ENCODE measurements at places on chromosomes 7 and 10. TPM values are rescaled to one million over a fixed set of nuclear protein-coding genes. Genes with fewer than 3 reads are reported as not detected.

- no peak for DNase-seq
Measured at GRCh38 chr7:116215551-116215950, 5.2 kb downstream of the TES start.

- DNase-seq = no peak
Measured at GRCh38 chr7:26144184-26145080, 7.6 kb upstream of the NFE2L3 start.

GRCh38 chr10:93083743-93084539 lies 10.2 kb downstream of the CYP26A1 start:
- no peak for DNase-seq

GRCh38 chr7:32941181-32941580 lies 16.1 kb upstream of the FKBP9 start:
- no peak for DNase-seq

GRCh38 chr10:13536674-13537366 lies 8.0 kb upstream of the BEND7 start:
- peak; percentile 17 for DNase-seq

- peak; percentile 2 for DNase-seq
Measured at GRCh38 chr7:95905167-95905566, 132.8 kb downstream of the DYNC1I1 start.

- DNase-seq = peak; percentile 19
Measured at GRCh38 chr7:32043688-32044087, 26.5 kb downstream of the PDE1C start.

ACBD7 gene
- 0.99 TPM for total RNA-seq

- DNase-seq = no peak
Measured at GRCh38 chr10:44377651-44378310, 7.1 kb downstream of the CXCL12 start.

DNA sequence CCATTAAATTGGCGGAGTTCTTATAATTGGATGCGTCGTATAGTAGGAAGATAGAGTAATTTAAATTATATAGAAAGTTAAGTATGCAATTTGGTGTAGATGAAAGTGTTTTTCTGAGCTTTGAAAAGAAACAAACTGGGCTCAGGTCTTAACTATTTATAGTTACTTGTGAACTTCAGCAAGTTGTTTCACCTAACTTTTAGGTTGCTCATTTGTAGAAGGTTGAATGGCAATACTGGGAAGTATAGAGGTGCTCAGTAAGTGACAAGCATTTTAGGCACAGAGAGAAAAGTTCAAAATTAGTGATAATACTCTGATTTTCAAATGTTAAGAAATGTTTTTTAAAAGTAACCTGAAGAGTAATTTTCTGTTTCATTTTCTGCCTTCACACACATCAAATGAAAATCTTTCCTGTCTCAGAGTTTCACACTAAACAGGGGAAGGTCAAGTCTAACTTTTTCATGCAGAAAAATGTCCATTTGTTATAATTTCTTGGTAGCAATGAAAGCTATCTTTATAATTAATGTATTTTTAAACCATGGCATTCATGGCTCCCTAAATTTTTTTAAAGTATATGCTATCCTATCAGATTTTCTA lies 146.5 kb downstream of the PHF14 start:
- DNase-seq = no peak

PDE1C gene
- total RNA-seq = 187 TPM

PLAC9 gene
- total RNA-seq = 78.7 TPM

- no peak for DNase-seq
Measured at GRCh38 chr7:50564640-50565558, at the start of gene DDC. Gene DDC (minus strand): TSS chr7:50565405. CDS start chr7:50544085, 21,320 bp downstream.

DNA sequence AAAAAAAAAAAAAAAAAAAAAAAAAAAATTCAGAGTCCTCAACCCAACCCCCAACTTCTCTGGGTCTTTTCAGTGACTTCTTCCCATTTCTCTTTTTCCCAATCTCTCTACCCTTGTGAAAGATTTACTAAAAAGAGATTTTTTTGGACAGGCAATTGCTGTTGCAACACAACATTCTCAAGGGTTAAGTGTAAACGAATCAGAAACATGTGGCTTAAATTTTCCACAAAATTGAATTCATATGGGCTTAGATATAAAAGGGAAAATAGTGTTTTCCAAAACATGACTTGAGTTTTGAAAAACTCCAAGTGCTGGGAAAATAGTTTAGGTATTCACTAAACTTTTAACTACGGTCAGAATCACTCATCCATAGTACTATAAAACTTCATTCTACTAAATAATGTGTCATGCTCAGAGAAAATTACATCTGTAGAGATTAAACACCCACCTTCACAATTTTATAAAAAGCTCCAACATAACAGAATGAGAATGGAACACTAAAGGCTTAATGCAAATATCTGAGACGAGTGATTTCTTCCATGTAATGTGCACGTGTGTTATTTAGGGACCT lies 643.1 kb downstream of the PARD3 start:
- peak; percentile 88 for DNase-seq

DNA sequence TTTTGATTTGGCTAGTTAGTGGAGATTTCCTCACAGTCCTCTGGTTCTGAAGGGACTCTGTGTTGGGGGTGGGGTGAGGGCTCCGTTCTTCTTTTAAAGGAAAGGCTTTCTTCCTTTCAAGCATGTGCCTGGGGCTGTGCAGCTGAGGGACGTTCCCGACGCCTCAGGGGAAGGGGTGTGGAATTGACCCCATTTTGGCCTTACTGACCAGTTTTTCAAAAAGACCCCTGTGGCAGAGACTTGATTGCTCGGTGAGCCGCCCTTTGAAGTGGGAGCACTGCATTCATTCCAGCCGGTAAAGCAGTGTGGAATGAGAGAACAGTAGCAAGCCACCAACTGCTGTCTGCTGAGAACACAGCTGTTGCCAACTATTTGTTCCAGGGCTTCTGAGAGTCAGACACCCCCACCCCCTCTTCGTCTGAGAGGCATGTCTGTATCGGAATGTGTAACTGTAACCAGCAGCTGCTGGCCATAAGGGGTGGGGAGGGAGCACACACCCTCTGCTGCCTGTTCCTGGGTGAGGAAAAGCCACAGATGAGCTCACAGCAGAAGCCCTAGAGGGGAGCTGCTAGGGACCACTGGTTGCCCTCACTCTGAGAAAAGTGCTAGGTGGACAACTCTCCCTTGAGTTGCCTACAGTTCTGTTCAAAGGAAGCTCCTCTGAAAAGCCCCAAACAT lies 33.2 kb downstream of the WBP1L start:
- peak; percentile 96 for DNase-seq

GRCh38 chr10:17001961-17002749 lies 127.5 kb downstream of the CUBN start:
- peak; percentile 99 for DNase-seq

DNA sequence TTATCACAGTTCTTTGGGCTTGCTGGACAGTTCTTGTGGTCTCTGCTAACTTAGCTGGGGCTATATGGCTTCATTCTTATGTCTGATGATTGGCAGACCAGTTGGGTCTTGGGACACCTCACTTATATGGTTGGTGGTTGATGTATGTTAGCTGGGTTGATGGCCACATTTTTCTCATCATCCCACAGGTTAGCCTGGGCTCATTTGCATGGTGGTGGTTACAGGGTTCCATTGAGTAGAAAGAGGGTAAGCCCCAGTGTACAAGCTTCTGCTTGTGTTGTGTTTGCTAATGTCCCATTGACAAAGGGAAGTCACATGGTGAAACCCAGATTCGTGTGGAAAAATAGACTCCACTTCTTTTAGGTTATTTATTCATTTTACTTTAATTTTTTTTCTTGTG lies 40.6 kb downstream of the TMEM60 start:
- DNase-seq = no peak

SDK1 gene
- total RNA-seq = not detected

DNA sequence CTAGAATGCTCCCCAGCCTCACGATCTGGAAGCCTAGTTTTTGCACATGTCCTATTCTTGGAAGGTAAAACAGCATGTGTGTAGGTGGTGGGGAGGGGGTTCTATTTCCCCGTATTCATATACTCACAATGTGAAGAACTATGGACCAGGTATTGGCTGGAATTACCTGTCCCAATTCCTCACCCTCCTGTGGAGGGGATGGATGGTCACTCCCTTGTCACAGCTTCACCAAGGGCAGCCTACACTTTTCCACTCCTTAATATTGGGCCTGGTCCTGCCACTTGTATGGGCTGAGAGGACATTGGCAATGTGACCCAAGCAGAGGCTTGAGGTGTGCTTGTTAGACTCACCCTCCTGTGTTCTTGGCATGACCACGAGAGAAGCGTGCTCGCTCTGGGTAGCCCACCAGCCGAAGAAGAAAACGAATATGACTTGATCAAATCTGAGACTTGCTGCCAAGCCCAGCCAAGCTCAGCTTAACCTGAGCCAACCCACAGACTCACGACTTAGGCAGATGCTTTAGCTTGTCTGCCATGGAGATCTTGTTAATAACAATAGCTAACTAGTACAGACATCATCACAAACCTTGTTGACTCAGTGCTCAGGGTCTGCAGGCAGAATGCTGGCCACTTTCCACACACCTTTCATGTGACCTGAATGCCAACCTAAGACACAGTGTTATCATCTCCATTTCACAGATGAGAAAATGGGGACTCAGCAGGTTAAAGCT lies 17.2 kb downstream of the ZNF488 start:
- DNase-seq = no peak

- no peak for DNase-seq
Measured at GRCh38 chr7:14759785-14760184, 142.8 kb downstream of the DGKB start.

- peak; percentile 61 for DNase-seq
Measured at GRCh38 chr7:134174795-134175261, 47.7 kb downstream of the LRGUK start.

GRCh38 chr10:7181420-7181819 lies 229.4 kb downstream of the SFMBT2 start:
- DNase-seq = no peak

TAS2R3 gene
- 1.2 TPM for total RNA-seq

GRCh38 chr10:67549390-67549789 lies 146.6 kb downstream of the CTNNA3 start:
- no peak for DNase-seq

CLDN15 gene
- total RNA-seq = 3.0 TPM

FGL2 gene
- total RNA-seq = 39.3 TPM

ANXA8L1 gene
- total RNA-seq = not detected

DNA sequence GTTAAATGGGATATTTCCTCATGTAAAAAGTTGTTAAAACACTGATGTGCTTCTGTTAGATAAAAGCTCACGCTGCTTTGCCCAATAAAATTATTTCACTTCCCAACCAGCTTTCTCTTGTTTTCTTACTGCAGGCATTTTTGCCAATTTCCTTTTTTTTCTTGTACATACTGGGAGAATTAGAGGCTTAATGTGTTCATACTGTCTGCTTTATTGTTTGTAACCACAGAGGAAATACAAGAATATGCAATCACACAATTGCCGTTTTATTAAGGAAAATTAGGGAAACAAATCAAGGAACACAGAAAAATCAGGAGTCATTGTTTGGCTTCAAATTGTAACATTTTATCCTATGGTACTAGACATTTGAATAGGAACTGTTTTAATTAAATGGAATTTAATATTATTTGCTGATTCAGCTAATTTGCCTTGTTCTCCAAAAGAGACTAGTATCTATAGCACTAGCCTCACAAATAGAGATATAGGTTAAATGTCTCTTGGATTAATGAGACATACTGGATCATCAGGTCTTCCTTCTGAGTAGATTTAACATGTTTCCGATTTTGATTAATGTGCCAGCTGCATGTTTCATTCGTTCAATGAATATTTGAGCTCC lies 6.4 kb upstream of the VWA2 start:
- DNase-seq = no peak

WEE2 gene
- not detected for total RNA-seq

FAM221A gene
- 1.4 TPM for total RNA-seq

- DNase-seq = no peak
Measured at GRCh38 chr10:8628351-8628750, 573.9 kb downstream of the GATA3 start.

ELN gene
- 101 TPM for total RNA-seq

GRCh38 chr10:70380350-70381135 lies 1.9 kb downstream of the LRRC20 start:
- DNase-seq = no peak

PIK3AP1 gene
- total RNA-seq = not detected

COMMD3 gene
- 57.7 TPM for total RNA-seq

GRCh38 chr10:60896810-60897209 lies 47.2 kb downstream of the RHOBTB1 start:
- DNase-seq = peak; percentile 89

- peak; percentile 62 for DNase-seq
Measured at GRCh38 chr7:74401137-74401859, 52.4 kb upstream of the GTF2IRD1 start.

SLC13A1 gene
- total RNA-seq = not detected

GRCh38 chr10:103739039-103739764 lies 116.2 kb downstream of the SH3PXD2A start:
- DNase-seq = peak; percentile 95

DNA sequence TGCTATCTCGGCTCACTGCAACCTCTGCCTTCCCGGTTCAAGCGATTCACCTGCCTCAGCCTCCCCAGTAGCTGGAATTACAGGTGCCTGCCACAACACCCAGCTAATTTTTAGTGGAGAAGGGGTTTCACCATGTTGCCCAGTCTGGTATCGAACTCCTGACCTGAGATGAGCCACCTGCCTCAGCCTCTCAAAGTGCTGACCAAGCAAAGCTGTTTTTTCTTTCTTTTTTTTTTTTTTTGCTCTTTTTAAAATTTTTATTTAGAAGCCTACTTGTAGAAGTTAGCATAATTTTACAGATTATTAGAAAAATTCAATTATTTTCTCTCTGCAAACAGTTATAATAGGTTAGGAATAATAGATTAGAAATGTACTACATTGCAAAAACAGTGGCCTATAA lies 1.2 kb upstream of the FGFBP3 start:
- DNase-seq = no peak

GRCh38 chr10:118028619-118029018 lies 18.1 kb downstream of the RAB11FIP2 start:
- no peak for DNase-seq

DNA sequence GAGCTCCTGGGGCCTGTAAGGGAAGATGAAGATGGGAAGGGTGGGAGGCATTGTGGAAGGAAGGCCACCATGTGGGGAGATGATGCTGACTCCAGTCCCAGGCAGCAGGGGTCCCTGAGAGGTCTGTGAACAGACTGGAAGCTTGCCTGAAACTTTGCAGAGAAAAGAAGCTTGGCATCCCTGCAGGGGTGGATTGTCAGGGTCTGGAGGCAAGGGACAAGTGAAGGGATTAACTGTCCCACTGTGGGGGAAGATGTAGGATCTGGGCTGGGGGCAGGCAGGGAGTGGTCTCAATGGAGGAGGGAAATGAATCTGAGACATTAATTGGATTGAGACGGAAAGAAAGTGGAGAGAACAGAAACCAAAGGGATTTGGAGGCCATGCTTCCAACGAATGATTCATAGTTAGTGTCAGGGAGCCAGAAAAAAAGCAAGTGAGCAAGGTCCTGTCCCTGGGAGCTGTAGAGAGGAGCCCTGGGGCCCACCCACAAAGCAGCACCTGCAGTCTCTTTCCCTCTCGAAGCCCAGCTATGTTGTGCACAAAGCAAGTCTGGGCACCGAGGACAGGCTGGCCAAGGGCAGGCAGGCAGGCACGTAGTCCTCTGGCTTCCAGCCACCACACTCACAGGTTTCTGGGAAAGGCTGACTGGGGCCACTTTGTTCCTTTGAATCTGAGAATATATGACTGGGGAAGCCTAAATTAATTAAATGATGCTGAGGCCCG lies 4.7 kb upstream of the SLC18A3 start:
- DNase-seq = no peak
